Endodermal cell (in vitro differentiated cells): ENCODE measurements at places on chromosomes 5 and 9. TPM values are rescaled to one million over a fixed set of nuclear protein-coding genes. Genes with fewer than 3 reads are reported as not detected.
A peak's percentile ranks its signal among the peaks of the same experiment; 100 is the strongest.

DNA sequence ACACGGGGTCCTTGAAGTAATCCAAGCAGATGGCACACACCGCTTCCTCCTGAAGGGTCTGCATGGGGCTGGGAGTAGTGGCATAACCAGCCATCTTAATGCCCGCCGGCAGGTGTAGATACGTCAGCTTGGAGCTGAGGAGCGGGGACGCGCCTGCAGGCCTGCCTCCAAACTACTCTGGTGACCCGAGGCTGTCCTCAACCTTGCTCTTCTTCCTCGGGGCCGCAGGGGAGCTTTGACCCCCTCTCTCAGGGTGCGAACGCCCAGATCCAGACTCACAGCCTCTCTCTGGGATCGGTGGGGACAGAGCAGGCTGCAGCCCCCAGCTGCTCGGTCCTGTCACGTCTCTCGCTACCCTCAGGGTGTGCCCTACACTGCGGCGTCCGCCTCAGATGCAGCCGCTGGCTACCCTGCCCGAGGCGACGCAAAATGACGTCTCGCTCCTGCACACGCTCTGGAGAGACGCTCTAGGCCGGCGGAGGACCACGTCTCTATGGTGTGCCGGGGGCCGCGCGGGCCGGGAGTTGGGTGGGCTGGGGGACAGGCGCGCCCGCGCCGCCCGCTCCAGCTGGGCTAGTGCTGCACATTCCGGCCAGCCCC is at the start of gene TRIM52:
TSS of gene TRIM52 (minus strand) at position 424 of the 600 bp plus-strand sequence. CDS start at position 94, 330 bp downstream.
- H3K27me3 ChIP-seq, result no peaks in the 10 kb centered on the region
- H3K4me1 ChIP-seq, result no peaks in the 10 kb centered on the region
- peaks cover 33% of the 10 kb centered on the region for H3K36me3 ChIP-seq
- H3K4me3 ChIP-seq, result peak within 1 kb of the TSS; percentile 86

GRCh38 chr9:83935276-83935935 is 14.2 kb upstream of the KIF27 start:
- no peak overlapping the region for H3K27ac ChIP-seq
- H3K36me3 ChIP-seq, result no peaks in the 10 kb centered on the region
- no peak for DNase-seq

DNA sequence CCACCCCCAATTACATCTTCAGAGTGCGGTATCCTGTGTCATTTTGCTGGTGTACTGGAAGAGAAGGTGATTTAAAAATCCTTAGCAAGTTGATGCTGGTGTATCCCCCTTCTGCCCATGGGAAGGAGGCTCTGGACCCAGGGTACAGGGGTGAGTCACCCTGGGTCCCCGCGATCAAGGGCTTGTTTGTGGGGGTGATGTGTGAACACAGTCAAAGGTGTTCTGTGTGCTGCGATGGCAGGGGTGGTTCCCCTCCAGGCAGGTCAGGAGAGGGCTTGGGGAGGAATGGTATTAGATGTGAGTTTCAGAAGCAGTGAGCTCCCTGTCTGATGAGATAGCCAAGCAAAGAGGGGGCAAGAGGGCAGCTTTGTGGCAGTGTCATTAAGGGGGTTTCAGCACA is 28.9 kb downstream of the OLFM1 start:
- peak overlapping the region; percentile 73 for H3K27ac ChIP-seq
- no peaks in the 10 kb centered on the region for H3K36me3 ChIP-seq
- H3K4me3 ChIP-seq, result no peak overlapping the region
- no peak for DNase-seq
- no peaks in the 10 kb centered on the region for H3K27me3 ChIP-seq
- no peaks in the 10 kb centered on the region for H3K4me1 ChIP-seq

Gene DND1
- 1.6 and 1.9 TPM in 2 replicates for total RNA-seq
